ENCODE measurements at places on chromosomes 4 and X. TPM values are rescaled to one million over a fixed set of nuclear protein-coding genes. Genes with fewer than 3 reads are reported as not detected.

CLDN2 gene
- total RNA-seq = not detected

USP27X gene
- 1.1 TPM for total RNA-seq

ITM2A gene
- total RNA-seq = not detected

- DNase-seq = no peak
Measured at GRCh38 chr4:86296865-86297264, 63.0 kb downstream of the MAPK10 start.

DNA sequence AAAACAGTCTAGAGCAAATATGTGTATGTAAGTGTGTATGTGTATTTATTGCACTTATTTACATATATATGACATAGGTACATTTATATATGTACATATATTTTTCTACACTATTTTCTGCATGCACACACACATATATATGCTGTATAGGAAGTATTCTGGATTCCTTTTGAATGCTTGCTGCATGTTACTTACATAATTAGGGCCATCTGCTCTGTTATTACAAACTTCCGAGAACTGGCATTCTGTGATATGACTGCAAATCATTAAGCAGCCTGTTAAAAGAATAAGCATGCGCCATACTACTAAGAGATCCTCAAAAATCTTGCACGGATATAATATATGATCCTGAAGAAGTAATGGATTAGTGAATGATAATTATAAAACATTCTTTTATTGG lies 1157.6 kb upstream of the TENM3 start:
- DNase-seq = no peak

CT47B1 gene
- not detected for total RNA-seq

- no peak for DNase-seq
Measured at GRCh38 chr4:148735432-148736155, 293.4 kb upstream of the NR3C2 start.

IGSF1 gene
- not detected for total RNA-seq

GRCh38 chr4:181301735-181302710 lies 941.2 kb upstream of the TENM3 start:
- DNase-seq = peak; percentile 81

DNA sequence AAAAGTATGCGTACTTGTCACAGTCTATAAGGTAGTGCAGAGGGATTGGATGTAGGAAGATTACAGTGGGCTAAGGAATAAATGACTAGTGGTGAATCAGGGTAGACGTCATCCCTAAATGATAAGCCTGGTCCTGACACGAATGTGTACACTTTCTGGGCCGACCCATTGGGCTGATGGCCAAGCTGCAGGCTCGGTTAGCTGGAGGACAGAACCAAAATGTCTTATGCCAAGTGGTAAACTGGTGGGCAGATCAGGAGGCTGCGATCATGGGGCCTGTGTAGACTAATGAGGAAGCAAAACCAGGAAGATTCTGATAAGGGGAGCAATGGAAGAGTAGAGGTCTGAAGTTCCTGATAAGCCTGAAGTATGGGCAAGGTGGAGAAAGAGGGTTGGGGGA lies 272.8 kb upstream of the GATB start:
- no peak for DNase-seq

- DNase-seq = no peak
Measured at GRCh38 chr4:74904509-74905065, 28.3 kb upstream of the PARM1 start.

DNA sequence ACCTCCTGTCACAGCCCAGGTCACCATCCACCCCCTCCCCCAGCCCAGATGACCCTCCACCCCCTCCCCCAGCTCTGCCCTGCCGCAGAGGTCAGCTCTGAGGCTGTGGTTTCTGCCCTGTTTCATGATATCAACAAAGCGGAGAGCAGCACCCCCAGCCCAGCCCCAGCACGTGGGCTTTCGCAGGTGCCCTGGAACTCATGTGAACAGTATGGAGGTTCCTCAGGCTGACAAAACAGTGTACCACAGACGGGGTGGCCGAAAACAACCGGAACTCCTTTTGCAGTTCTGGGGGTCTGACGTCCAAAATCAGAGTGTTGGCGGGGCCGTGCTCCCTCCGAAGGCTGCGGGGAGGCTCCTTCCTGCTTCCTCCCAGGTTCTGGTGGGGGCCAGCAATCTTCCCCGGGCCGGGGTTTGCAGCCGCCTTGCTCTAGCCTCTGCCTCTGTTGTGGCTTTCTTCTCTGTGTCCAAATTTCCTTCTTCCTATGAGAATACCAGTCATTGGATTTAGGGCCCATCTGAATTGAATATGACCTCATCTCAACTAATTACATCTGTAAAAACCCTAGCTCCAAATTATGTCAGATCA lies 7.9 kb upstream of the PSAPL1 start:
- no peak for DNase-seq

CPZ gene
- not detected for total RNA-seq

DNA sequence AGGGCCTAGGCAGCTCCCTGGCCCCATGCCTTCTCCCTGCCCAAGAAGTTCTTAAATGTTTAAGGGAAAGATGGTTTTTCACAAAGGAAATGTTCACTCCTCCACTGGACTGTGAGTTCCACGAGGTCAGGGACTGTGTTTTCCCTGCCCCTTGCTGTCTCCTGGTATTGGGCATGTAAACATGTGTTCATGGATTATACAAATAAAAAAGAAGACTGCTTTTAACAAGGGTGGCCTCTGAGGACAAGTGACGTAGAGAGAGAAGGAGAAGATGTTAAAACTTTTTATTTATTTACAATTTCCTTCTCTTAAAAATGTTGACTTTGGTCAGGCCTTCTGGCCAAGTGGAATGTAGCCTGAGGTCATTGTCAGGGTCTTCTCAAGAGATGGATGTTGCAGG lies 66.0 kb downstream of the FHDC1 start:
- no peak for DNase-seq

DNA sequence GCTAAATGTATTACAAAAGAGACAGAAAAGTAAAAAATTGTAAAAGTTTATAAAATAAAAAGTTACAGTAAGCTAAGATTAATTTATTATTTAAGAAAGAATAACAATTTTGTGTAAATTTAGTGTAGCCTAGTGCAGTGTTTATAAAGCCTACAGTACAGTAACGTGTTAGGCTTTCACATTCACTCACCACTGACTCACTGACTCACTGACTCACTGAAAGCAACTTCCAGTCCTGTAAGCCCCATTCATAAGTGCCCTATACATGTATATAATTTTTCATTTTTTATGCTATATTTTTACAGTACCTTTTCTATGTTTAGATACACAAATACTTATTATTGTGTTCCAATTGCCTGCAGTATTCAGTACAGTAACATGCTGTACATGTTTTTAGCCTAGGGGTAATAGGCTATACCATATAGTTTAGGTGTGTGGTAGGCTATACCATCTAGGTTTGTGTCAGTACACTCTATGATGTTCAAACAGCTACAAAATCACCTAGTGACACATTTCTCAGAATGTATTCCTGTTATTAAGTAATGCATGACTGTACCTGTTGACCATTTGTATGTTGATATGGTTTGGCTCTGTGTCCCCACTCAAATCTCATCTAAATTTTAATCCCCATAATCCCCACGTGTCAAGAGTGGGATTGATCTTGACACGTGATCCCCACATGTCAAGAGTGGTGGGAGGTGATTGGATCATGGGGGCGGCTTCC lies 57.9 kb downstream of the CFAP299 start:
- peak; percentile 62 for DNase-seq

OTUD6A gene
- total RNA-seq = not detected

DNA sequence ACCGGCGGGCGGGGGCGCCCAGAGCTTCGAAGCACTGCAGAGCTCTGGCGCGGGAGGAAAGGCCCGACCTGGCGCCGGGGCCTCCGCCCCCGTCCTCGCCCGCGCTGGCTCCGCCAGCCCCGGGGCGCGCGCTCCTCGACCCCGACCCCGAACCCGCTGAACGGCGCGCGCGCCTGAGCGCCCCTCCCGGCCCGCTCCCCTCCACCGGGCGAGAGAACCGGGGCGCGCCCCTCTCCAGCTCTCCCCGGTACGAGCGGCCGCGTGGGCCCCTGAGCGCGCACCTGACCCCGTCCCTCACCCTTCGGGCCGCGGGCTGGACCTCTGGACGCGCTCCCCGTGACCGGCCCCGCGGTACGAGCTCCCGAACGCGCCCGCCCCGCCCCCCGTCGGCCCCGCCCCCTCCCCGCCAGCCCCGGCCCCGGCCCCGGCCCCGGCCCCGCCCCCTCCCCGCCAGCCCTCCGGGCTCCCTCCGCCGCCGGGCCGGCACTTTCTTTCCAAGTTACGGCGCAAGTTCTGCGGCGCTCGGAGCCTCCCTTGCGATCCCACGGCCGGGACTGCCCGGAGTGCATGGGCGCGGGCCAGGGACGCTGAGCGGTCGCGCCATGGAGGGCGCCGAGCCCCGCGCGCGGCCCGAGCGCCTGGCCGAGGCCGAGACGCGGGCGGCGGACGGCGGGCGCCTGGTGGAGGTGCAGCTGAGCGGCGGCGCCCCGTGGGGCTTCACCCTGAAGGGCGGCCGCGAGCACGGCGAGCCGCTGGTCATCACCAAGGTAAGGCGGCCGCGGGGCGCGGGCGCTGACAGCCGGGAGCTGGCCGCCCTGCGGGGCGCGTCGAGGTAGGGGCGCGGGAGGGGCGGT lies at the start of gene SHROOM2:
Gene SHROOM2 (plus strand): TSS at position 486 of the 854 bp plus-strand sequence. CDS start 117 bp downstream, at position 603.
- no peak for DNase-seq

CCNG2 gene
- 28.5 TPM for total RNA-seq

DNA sequence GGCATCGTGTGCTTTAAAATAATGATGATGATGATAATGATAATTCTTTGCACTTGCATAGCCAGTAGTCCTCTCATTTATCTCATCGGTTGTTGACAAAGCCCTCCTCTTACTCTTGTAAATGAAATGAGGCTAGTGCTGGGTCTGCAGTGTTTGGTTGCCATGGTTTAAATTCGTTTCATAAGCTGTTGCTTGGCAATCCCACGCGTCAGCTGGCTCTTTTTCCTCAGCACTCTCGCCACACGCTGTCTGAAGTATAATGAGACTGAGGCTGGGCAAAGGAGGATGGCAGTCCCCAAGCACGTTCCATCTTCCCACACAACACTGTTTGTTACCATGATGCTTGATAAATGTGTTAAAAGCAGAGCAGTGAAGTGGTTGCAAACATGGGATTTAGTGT lies 15.5 kb downstream of the PAGE4 start:
- DNase-seq = no peak

- DNase-seq = no peak
Measured at GRCh38 chr4:173930329-173930967, 353.0 kb downstream of the FBXO8 start.

DNA sequence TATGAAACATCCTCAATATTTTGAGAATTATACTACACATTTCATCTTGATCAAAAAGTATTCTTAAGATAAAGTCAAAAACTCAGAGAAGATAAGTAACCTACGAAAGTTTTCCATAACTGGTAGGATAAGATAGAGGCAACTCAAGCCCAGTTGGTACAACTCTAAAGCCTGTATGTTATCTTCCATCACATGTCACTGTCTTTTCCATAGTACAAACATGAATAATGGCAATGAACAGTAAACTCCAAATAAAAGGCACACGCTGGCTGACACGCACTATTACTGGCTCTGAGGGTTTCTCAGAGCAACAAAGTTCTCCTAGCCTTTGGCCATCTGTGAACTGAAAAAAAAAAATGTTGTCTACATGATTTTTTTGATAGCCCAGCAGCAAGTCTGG lies 27.2 kb downstream of the LIN54 start:
- no peak for DNase-seq

TXLNG gene
- 32.4 TPM for total RNA-seq

FAAH2 gene
- 1.7 TPM for total RNA-seq

- no peak for DNase-seq
Measured at GRCh38 chrX:72102760-72103159, 29.0 kb downstream of the RTL5 start.

GRCh38 chrX:31070057-31070468 lies 1.8 kb downstream of the FTHL17 start:
- peak; percentile 51 for DNase-seq

DNA sequence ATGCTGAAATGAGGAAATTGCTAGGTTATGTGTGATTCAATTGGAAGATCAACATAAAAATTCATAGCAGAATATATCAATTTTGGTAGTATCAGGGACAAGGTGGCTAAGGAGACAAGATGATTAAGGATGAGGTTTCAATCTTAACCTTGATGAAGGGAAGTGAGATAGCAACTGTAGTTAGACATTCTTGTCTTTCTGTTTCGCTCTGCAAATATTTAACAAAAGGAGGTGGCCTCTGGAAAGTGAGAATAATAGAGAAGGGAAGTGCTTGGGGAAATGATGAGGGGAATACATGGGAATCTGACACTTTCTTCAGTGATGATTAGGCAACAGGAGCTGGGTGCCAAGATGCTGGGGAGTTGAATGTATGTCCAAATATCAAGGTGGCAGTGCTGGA lies 337.1 kb upstream of the PUDP start:
- peak; percentile 8 for DNase-seq

F9 gene
- not detected for total RNA-seq

- peak; percentile 8 for DNase-seq
Measured at GRCh38 chrX:36199928-36200327, 280.4 kb downstream of the CFAP47 start.

SPANXN4 gene
- not detected for total RNA-seq

DNA sequence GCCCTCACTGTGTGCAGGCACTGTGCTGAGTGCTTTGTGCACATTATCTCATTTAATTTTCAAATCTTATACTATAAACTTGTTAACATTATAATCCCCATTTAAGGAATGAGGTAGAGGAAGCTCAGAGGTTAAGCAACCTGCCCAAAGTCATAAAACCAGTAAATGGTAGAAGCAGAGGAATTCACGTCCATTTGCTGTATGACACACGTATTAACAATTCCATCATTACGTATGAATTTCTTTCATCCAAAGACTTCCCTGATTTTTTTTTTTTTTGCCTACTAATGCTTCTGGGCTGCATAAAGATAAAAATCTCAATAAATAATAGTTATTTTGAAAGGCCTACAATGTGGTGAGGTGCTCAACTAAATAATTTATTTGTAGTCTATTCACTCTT lies 64.5 kb upstream of the H2AZ1 start:
- no peak for DNase-seq

- no peak for DNase-seq
Measured at GRCh38 chr4:140777894-140778293, 21.7 kb upstream of the TBC1D9 start.

DNA sequence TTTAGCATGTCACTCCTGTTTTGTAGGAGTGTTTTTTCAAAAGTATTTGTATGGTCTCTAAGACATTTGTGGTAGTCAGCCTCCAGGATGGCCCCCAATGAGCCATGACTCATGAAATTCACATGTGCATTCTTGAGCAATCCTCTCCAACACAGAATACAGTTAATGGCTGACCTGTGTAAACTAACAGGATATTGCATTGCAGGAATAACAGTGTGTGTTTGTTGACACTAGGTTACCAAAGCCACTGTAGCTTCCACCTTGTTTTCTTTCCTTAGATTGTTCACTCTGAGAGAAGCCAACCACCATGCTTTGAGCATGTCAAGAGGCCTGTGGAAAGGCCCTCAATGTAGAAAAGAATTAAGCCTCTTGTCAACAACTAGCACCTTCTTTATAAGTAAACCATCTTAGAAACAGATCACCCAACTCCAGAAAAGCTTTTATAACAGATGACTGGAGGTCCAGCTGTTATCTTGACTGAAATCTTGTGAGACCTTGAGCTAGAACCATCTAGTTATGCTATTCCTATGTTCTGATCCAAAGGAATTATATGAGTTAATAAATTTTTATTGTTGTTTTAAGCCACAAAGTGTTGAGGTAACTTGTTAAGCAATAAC lies 28.5 kb downstream of the TBCK start:
- peak; percentile 84 for DNase-seq

DOK7 gene
- 1.1 TPM for total RNA-seq

GRCh38 chr4:83490876-83491450 lies 6.1 kb upstream of the ABRAXAS1 start:
- DNase-seq = peak; percentile 55

HOPX gene
- not detected for total RNA-seq

- DNase-seq = no peak
Measured at GRCh38 chr4:35124106-35124505, 1120.2 kb downstream of the ARAP2 start.

SOD3 gene
- total RNA-seq = not detected

CSAG1 gene
- total RNA-seq = not detected

GRCh38 chr4:102356562-102357202 lies 11.4 kb upstream of the SLC39A8 start:
- DNase-seq = no peak

Measured in MCF 10A (cell line).